ENCODE measurements at places on chromosomes 5 and 9.

- DNase-seq, result no peak
These were observed 112.7 kb downstream of the NRG2 start for GRCh38 chr5:139930406-139930805.

DNA sequence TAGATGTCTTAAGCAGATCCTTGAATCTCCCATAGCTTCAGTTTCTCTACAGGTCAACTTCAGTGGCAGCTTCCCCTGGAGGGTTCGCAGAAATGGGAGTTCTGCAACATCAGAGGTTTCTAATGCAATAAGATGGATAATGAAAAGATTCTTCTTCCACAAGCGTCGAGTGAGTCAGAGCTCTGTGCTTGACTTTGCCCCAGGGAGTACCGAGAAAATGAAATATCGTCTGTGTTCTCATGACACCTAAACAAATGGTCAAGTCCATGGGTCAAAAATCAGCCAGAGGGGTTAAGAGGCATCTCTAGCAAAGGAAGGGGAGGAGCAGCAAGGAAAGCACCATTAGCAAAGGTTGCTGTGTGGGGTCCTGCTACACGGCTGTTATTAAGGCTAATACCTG, 3.2 kb upstream of the ADRA1B start:
- no peak for DNase-seq

- no peak for DNase-seq
These were observed 31.7 kb downstream of the NRG2 start for GRCh38 chr5:140011297-140011802.

DNA sequence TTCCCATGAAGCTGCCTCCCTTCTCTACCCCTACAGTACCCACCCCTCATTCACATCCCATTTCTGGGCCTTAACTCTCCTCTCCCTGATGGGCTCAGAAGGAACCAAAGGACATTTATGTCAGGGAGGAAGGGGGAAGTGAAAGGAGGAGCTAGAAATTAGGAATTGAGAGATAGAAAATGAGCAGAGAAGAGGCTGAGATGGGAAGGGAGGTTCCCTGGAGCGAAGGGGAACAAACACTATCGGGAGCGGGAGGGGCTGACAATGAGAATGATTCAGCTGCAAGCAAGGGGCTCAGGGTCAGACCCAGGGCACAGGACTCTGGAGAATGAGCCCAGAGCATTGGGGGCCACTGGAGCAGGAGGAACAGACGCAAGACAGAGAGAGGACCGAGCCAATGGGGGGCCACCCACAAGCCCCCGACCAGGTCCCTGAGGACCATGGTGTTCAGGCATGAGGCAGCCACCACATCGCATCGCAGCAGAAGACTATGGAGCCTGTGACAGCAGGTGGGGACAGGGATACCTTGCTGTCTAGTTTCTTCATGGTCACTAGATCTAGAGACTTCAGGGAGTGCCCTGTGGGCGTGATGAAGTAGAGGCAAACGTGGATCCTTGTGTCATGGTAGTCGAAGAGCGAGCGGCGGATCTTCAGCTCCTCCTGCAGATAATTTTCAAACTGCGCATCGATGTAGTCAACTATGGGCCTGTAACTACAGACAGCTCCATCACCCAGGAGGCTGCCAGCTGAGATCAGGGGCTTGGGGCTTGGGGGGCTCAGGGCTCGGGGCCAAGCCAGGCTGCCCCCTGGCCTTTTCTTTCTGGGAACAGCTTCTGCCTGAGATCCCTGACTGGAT, 13.6 kb downstream of the SEPTIN8 start:
- no peak for DNase-seq

GRCh38 chr5:591746-592145, 20.4 kb upstream of the CEP72 start:
- no peak for DNase-seq

GRCh38 chr5:142743592-142744441, 26.4 kb upstream of the ARHGAP26 start:
- DNase-seq, result no peak

DNA sequence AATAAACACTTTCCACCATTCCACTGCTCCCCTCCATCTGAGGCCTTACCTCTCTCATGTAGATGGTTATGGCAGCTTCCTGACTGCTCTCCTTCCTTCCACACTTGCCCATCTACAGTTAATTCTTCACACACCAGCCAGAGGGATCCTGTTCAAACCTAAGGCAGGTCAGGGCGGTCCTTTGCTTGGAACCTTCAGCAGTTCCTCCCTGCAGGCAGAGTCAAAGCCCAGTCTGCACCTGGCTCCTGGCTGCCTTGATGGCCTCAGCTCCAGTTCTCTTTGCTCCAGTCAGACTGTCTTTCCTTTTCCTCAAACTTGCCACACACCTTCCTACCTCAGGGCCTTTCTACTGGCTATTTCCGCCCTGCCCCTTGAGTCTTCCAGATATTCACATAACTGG, 30.2 kb upstream of the NR3C1 start:
- DNase-seq, result no peak

GRCh38 chr5:132055808-132056609, 4.4 kb upstream of the IL3 start:
- no peak for DNase-seq

GRCh38 chr9:36818965-36819870, 214.8 kb downstream of the PAX5 start:
- no peak for DNase-seq

DNA sequence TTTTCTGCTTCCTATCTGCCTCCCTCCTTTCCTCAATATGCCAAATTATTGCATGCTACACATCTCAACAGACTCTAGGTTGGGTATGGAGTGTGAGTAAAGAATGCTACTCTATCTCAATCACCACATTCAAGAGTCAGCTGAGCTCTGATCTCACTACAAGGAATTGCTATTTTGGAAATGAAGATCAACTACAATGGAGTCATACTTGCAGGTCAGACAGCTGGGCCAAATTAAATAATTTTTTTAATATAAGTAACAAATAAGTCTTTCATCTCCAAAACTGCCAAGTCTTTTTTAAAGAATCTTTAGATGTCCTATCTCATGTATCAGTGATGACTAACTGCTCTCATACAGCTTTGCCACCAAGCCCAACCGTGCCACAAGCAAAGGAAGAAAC, 64.0 kb downstream of the DEPDC1B start:
- DNase-seq, result no peak

DNA sequence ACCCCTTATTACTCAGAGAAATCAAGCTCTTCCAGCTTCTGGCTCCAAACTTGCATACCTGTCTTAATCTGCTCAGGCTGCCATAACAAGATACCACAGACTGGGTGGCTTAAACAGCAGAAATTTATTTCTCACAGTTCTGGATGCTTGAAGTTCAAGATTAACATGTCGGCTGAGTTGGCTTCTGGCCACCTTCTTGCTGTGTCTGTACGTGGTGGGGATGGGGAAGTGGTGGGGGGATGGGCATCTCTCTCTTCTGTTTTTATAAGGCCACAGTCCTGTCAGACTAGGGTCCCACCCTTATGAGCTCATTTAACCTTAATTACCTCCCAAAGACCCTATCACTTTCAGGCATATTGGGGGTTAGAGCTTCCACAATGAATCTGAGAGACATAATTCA, 140.5 kb downstream of the SV2C start:
- no peak for DNase-seq

GRCh38 chr5:145162626-145163025, 672.5 kb downstream of the PRELID2 start:
- DNase-seq, result no peak

DNA sequence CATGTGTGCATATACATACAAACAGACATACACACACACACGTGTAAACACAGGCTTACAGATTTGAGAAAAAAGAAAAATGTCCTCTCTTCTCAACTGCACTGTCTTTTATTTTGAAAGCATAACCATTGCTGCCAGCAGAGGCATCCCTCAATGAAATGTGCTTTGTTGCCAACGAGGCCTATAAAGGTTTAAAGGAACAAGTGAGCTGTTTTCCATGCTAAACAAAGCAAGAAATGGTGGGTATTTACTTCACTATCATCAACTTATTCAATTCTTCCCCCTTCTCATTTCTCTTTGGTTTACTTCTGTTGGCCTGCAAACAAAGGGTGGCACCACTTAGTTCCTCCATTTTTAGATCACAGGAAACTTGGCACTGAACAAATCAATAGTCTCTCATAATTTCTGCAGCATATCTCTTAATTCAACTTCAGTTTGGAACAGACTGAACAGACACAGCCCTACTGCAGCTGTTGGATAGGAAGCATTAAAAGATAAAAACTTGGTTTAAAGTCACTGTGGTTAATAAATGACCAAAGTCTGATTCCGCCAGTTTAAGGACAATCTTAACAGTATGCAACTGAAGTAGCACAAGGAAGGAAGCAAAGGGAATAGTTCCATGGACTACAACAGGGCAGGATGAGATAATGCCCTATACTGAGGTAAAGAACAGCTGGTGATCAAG, 21.7 kb downstream of the TTC33 start:
- no peak for DNase-seq

GRCh38 chr5:56126487-56127179, 106.5 kb downstream of the ANKRD55 start:
- DNase-seq, result no peak

DNA sequence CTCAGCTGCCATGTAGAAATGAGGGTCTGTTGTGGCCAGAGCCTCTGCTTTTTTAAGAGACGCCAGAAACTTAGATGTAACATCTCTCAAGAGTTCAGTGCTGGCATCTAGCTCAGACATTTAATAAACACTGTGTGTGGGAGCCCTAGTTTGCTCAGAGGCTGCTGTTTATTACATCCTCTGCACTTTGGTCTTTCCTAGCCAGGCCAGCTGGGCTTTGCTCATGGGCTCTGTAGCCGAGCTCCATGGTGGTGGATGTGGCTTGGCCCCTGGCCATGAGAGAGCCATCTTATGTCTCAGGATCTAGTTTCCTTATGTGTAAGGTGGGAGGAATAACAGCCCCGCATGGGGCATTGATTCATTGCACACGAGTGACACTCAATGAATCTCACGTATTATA, 30.0 kb downstream of the ARHGEF37 start:
- DNase-seq, result no peak
